Activated CD8-positive, alpha-beta T cell treated with anti-CD3 and anti-CD28 coated beads, Interleukin-2, amount 10 ng/mL, durations not matched to agents 7 days and 5 days (primary cell): ENCODE measurements at places on chromosomes 6 and 20. TPM values are rescaled to one million over a fixed set of nuclear protein-coding genes. Genes with fewer than 3 reads are reported as not detected.

Gene TFAP2D
- not detected for total RNA-seq

Gene BHLHE23
- total RNA-seq: not detected

Gene SOX18
- 0.21 TPM for total RNA-seq

Gene DLL1
- 12.3 TPM for total RNA-seq
